Psoas muscle (tissue), 8 donors: ENCODE measurements at places on chromosomes 7 and 10. TPM values are rescaled to one million over a fixed set of nuclear protein-coding genes. Genes with fewer than 3 reads are reported as not detected.

GRCh38 chr10:86308056-86308455 is 58.5 kb downstream of the GRID1 start:
- no peak overlapping the region for H3K4me3 ChIP-seq
- H3K36me3 ChIP-seq, result no peaks in the 10 kb centered on the region
- H3K27me3 ChIP-seq, result peaks cover 9% of the 10 kb centered on the region
- no peak for DNase-seq
- H3K27ac ChIP-seq, result no peak overlapping the region

GRCh38 chr10:57921140-57921539 is 346.6 kb downstream of the IPMK start:
- no peaks in the 10 kb centered on the region for H3K4me1 ChIP-seq
- H3K36me3 ChIP-seq, result no peaks in the 10 kb centered on the region
- H3K4me3 ChIP-seq, result no peak overlapping the region
- H3K27me3 ChIP-seq, result no peaks in the 10 kb centered on the region

- H3K36me3 ChIP-seq, result no peaks in the 10 kb centered on the region
- peaks cover 8% of the 10 kb centered on the region for H3K4me1 ChIP-seq
- H3K4me3 ChIP-seq, result no peak overlapping the region
- no peak overlapping the region for H3K27ac ChIP-seq
- no peak for DNase-seq
Observed at GRCh38 chr10:124142960-124143359, 49.6 kb upstream of the CHST15 start.

- H3K4me3 ChIP-seq, result no peak overlapping the region
- H3K27ac ChIP-seq, result no peak overlapping the region
- H3K27me3 ChIP-seq, result no peaks in the 10 kb centered on the region
Observed at GRCh38 chr7:82017334-82017943, 247.6 kb upstream of the HGF start.

DNA sequence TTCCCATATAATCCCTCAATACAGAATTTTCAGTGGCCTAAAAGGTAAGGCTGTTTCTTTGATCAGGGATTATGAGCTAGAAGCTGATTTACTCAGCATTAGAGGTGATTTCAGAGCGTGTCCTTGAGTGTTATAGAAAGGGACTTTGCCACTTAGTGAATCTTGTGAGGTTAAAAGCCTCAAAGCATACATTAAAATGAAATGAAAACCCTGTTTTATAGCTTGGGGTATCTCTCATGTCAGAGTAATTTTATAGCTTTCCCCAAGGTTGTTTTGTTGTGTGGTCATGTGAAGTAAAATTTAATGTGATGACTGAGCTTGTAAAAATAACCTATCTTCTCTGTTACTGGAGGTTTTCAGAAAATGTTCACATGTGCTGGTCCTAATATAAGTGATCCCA is 198.8 kb downstream of the CDCA7L start:
- no peaks in the 10 kb centered on the region for H3K36me3 ChIP-seq
- no peak overlapping the region for H3K4me3 ChIP-seq
- no peak for DNase-seq
- no peak overlapping the region for H3K27ac ChIP-seq

DNA sequence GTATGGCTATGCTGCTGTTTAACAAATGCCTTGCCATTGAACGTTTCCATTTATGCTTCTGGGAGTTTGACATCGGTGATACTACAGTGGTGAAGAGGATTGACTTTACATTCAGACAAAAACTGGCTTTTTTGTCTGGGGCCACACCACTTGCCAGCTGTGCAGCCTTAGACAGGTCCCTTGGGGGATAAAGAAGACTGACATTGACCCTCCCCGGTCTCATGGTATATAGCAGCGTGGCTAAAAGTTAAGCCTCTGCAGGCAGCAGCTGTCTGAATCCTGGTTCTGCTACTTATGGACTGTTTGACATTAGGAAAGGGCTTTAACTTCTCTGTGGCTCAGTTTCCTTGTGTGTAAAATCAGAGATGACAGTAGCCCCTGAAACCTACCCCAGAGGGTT is 42.0 kb upstream of the PTF1A start:
- no peaks in the 10 kb centered on the region for H3K27me3 ChIP-seq
- H3K4me3 ChIP-seq, result no peak overlapping the region
- H3K27ac ChIP-seq, result no peak overlapping the region
- no peak for DNase-seq

Gene CYP17A1
- 0.17 TPM for total RNA-seq

DNA sequence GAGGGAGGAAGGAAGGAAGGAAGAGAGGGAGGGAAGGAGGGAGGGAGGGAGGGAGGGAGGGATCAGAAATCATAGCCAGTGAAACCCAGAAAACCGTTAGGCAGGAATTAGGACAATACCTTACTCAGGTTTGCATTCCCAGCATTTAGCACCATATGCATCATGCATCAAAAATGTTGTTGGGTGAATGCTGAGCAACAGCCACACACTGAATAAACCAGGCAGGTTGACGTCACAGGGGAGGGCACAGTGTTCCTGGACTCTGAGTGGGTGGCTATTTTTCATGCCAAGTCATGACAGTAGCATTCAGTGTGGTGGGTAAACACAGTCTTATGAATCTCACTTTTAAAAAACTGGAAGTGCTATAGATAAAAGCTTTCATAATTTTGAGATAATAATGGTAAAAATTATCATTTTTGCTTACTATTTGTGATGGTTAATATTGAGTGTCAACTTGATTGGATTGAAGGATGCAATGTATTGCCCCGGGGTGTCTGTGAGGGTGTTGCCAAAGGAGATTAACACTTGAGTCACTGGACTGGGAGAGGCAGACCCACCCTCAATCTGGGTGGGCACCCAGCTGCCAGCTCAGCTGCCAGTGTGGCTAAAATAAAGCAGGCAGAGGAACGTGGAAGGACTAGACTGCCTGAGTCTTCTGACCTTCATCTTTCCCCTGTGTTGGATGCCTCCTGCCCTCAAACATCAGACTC is 199.1 kb upstream of the PRKCQ start:
- no peaks in the 10 kb centered on the region for H3K4me1 ChIP-seq
- H3K27ac ChIP-seq, result no peak overlapping the region
- H3K36me3 ChIP-seq, result no peaks in the 10 kb centered on the region
- H3K27me3 ChIP-seq, result peaks cover 3% of the 10 kb centered on the region

DNA sequence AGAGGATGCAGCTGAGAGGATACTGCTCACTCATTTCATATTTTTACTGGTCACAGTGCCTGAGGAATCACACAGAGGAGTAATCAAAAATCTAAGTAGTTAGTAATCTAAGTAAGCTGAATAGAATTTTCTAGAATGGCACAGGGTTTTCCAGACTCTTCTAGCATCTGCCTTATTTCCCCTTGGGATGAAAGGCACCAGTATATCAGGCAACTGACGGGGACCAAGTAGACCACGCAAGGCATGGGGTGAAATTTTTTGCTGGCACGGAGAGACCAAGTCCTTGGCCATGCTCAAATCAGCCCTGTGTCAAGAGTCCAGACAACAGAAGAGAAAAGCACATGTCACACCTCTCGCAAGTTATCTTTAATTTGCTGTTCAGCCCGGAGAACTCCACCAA is 14.2 kb downstream of the NCOA4 start:
- H3K36me3 ChIP-seq, result peaks cover 11% of the 10 kb centered on the region
- no peak overlapping the region for H3K4me3 ChIP-seq
- DNase-seq, result no peak
- peaks cover 58% of the 10 kb centered on the region for H3K4me1 ChIP-seq

- H3K27me3 ChIP-seq, result no peaks in the 10 kb centered on the region
- peak overlapping the region; percentile 38 for H3K27ac ChIP-seq
- no peak for DNase-seq
- no peak overlapping the region for H3K4me3 ChIP-seq
- no peaks in the 10 kb centered on the region for H3K36me3 ChIP-seq
Observed at GRCh38 chr7:70710651-70711050, 421.3 kb upstream of the GALNT17 start.

Gene TBC1D12
- total RNA-seq, result 5.0 TPM

Gene CLDN3
- total RNA-seq, result not detected

DNA sequence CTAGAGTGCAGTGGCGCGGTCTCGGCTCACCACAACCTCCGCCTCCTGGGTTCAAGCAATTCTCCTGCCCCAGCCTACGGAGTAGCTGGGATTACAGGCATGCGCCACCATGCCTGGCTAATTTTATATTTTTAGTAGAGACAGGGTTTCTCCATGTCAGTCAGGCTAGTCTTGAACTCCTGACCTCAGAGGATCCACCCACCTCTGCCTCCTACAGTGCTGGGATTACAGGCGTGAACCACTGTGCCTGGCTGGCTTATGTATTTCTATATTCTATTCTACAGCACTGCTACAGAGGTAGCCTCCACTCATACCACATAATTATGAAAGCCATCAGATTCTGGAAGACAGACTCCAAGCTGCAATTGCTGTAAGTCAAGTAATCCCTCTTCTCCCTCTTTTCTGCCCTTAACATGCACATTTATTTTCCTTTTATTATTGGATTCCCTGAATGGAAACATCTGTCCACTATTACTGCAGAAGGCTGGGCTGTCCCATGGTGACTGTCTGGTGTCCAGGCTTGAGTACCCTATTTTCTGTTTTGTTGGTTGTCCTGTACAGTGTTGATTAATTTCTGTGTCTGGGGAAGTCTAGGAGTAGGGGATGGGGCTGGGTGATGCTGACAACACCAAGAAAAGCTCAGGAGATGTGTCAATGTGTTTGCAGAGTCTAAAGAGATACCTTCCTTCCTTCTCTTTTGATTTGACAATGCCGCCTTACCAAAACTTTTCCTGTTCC is 5.8 kb upstream of the ZNF487 start:
- H3K4me1 ChIP-seq, result peaks cover 4% of the 10 kb centered on the region
- no peak overlapping the region for H3K4me3 ChIP-seq
- no peak overlapping the region for H3K27ac ChIP-seq
- no peak for DNase-seq
- no peaks in the 10 kb centered on the region for H3K36me3 ChIP-seq

DNA sequence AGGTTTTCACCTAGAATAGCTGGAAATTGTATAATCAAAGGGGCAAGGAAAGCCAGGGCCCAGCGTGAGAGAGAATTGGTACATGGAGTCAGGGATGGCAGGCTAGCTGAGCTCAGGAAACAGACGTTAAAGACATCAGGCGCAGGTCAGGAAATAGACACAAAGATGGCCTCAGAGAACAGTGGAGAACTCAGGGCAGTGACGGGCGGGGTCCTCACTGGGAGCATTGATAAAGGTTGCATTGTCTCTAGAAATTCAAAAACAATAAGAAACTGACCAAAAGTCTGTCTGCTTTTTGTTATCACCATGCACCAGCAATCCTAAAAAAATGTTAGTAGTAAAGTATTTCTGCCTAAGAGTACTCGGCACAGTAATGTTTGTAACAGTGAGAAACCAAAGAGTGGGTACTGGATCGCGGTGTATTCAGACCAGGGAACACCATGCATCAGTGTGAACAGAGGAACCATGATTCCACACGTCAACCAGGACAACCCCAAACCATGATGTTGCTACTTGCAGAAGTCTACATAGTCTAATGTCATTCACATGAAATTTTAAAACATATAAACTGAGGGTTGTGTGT is 81.9 kb upstream of the AUTS2 start:
- H3K27ac ChIP-seq, result no peak overlapping the region
- peaks cover 4% of the 10 kb centered on the region for H3K4me1 ChIP-seq
- no peak overlapping the region for H3K4me3 ChIP-seq
- H3K27me3 ChIP-seq, result no peaks in the 10 kb centered on the region
- H3K36me3 ChIP-seq, result no peaks in the 10 kb centered on the region
